ENCODE measurements at places on chromosomes 3 and 15. TPM values are rescaled to one million over a fixed set of nuclear protein-coding genes. Genes with fewer than 3 reads are reported as not detected.

KIF7 gene
- 9.1 TPM for polyA plus RNA-seq

C3orf20 gene
- polyA plus RNA-seq = 0.56 TPM

ADGRG7 gene
- 0.08 TPM for polyA plus RNA-seq

MESP1 gene
- polyA plus RNA-seq = 0.81 TPM

COL7A1 gene
- 13.8 TPM for polyA plus RNA-seq

VIPR1 gene
- polyA plus RNA-seq = 1.6 TPM

STX19 gene
- polyA plus RNA-seq = 0.35 TPM

ATP8B4 gene
- 3.2 TPM for polyA plus RNA-seq

FGF12 gene
- 5.2 TPM for polyA plus RNA-seq

AHSG gene
- polyA plus RNA-seq = 90.9 TPM

WWTR1 gene
- 99.8 TPM for polyA plus RNA-seq

PLAAT1 gene
- polyA plus RNA-seq = 3.3 TPM

DNA sequence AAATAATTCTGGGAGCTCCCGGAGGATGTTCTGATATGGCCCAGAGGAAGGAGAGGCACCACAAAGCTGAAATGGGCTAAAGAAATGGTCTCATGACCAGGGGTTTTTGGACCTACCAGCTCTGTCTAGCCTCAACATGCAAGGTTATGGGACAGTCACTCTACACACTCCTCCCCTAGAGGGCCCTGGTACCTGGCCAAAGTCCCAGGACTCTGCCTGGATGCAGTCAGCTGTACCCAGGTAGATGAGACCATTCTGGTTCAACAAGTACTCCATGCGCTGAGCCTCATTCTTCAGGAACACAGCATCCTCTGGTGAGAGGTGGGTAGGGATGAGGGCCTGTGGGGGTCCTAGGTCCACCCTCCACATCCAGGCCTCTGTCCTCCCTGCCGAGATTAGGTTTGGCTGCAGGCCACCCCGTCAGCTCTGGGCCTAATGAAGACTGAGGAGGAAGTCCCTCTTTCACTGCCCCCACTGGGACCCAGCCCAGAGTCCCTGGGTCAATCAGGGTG, 9.5 kb downstream of the EPB42 start:
- no peak for DNase-seq

DNA sequence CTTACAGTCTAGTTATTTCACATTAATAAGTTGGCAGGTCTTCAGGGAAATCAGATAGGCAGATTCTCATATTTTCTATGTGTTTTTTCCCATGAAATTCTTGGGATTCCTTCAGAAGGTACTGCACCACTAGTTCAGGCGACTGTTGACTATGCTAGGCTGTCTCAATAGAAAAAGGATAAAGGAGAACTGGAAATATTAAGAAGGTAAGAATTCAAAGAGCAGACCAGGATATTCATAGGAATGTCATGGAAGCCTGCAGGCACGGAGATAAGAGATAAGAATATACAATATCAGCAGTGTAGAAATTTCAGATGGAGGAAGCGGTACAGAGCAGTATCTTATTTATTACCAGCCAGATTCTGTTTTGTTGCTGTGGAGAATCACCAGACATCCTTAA, 432.1 kb upstream of the MDFIC2 start:
- DNase-seq = no peak

- no peak for DNase-seq
These were observed 58.8 kb upstream of the GOLGA8B start for GRCh38 chr15:34642247-34642646.

- DNase-seq = no peak
These were observed 12.0 kb upstream of the XXYLT1 start for GRCh38 chr3:195282961-195283360.

DNA sequence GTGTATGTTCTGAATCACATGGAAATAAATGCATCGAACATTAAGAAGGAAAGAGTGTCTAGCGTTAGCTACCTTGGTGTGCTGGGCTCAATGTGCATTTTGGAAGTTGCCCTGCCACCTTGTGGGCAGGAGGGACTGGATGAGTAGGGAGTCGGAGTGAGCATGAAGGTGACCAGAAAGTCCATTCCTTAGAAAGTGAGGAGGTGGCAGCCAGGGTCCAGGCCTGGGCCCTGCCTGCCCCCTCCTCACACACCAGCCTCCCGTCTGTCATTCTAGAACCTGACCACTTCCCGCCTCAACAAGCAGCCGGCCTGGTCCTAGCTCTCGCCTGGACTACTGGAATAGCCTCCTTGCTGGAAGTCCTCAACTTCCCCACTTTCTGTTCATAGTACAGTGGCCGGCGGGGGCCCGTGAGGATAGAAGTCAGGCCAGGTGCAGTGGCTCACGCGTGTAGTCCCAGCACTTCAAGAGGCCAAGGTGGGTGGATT, 10.2 kb upstream of the GATA2 start:
- DNase-seq = no peak

GRCh38 chr15:98771541-98771940, 123.2 kb downstream of the IGF1R start:
- no peak for DNase-seq

- DNase-seq = no peak
These were observed 10.2 kb downstream of the SLCO3A1 start for GRCh38 chr15:91863621-91864255.

GRCh38 chr3:171165499-171165921, 139.0 kb upstream of the SLC2A2 start:
- no peak for DNase-seq

DNA sequence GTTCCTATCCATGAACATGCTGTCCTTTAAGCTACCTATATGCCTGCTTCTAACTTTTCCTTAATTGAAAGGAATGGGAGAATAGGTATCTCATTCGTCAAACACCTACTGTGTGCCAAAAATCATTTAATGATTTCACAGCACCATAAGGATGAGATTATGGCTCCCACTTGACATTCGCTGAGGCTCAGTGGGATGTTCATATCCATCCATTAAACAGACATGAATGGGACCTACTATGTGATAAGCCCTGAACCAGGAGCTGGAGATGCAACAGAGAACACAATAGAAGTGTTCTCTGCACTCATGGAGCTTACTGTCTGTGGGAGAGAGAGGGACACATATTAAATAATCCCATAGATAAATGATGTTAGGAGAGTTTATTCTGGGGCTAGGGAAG, 49.7 kb downstream of the HRH1 start:
- no peak for DNase-seq

- peak; percentile 74 for DNase-seq
These were observed 794 bp downstream of the ARPP19 start for GRCh38 chr15:52567871-52568600.

DNA sequence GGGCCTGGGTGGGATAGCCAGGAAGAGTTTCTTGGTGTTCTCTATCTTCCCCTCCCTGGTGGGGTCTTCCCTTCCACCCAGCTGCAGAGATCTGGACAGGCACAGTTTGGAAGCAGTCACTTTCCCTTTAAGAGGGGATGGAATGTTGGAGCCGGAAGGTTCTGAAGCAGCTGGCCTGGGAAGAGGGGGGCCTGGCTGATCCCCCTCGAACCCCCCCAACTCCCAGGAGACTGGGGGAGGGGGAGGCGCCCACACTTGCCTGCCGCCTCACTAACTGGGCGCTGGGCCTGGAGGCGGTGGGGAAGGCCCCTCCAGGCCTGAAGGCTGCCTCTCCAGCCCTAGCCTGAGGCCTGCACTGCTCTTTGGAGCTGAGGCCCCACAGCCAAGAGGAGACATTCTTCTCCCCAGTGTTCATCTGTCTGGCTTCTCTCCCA, 1.4 kb downstream of the DVL3 start:
- no peak for DNase-seq

- no peak for DNase-seq
These were observed 4.5 kb upstream of the MGA start for GRCh38 chr15:41655716-41656115.

GRCh38 chr3:136516656-136517055, 235.5 kb downstream of the STAG1 start:
- DNase-seq = no peak

DNA sequence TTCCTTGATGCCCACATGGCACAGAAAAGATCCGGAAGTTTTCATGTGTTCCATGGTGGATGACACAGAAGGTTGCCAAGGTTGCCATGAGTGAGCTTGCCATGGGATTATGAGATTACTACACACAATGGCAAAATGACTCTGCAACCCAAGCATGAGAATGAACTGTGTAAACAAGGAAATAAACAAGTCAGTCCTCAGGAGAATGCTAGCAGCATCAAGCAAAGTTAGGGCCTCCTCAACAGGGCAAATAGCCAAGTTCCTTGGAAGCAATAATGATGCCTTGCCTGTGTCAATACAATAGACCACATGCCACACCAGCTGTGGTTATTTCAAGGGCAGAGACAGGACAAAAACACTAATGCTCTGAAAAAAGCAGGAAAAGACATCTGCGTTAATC, 41.8 kb downstream of the AQR start:
- no peak for DNase-seq

DNA sequence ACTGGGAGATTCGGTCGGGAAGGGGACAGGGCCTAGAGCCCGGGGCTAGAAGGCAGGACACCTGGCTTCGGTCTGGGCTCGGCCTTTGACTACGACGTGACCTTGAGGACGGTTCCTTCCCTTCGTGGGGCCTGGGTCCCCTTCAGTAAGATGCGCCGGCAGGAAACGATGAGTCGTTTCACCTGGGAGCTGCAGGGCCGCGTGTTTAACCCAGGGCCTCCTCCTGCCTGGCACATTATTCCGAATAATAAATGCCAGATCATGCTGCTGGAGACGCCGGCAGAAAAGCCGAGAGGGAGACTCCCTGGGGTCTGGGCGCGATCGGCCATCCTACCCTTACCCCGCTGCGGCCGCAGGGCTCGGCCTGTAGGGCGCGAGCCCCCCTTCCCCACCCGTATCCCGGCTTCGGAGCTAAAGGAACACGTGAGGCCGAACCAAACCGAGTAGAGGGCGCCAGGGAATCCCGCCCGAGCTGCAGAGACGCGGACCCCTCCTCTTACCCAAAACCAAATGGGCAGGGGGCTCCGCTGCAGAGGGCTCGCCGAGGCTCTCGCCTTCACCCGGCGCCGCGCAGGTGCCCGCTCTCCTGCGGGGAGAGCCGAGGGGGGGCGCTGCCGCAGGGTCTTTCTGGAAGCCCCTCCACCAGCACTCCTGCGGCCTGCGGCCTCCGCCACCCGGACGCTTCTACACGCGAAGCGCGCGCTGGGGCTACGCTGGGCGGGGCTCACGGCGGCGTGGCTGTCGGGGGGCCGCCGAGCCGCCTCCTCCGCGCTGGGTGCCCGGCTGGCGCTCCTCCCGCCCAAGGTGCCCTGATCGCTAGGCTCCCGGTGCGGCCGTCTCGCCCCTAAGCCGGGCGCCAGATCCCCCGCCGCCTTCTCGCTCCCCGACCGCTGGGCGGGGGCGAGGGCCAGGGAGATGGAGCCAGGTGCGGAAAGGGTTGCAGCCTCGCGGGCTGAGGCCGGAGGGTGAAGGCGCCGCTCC, at the start of gene BDH1:
TSS of gene BDH1 (minus strand) at position 688 of the 981 bp plus-strand sequence. CDS start 9,525 bp downstream, outside the sequence.
- DNase-seq = no peak

DNA sequence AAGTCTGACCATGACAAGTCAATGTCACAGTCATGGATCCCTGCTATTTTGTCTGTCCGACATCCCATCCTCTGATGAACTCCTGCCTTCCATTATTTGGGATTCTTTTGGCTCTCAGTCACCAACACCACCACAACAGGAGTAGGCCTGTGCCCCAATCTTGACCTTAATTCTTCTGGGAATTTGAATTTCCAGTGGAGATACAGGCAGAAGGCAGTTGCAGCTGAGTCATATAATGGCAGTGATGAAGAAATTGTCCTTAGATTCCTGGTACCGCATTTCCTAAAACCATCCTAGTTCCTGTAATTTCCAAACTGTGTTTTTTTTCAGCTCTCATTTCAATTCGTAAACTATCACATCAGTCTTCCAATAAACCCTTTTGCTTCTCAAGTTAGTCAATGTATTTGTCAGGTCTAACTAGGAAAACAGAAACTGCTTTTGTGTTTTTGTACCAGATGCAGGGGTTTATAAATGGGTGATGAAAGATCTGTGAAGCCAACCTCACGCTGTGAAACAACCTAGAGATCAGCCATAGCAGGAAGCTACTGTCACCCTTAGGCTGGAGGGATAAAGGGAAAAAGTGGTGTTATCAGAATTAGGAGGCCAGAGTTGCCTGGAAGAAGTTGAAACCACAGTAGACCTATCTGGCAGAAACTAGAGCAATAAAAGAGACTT, 126.3 kb upstream of the TMEM108 start:
- DNase-seq = no peak

GRCh38 chr3:33385423-33385822, 54.8 kb downstream of the UBP1 start:
- no peak for DNase-seq

GRCh38 chr15:76239786-76240185, 71.5 kb downstream of the ETFA start:
- DNase-seq = no peak

GRCh38 chr3:107561980-107562379, 39.2 kb downstream of the BBX start:
- no peak for DNase-seq

DNA sequence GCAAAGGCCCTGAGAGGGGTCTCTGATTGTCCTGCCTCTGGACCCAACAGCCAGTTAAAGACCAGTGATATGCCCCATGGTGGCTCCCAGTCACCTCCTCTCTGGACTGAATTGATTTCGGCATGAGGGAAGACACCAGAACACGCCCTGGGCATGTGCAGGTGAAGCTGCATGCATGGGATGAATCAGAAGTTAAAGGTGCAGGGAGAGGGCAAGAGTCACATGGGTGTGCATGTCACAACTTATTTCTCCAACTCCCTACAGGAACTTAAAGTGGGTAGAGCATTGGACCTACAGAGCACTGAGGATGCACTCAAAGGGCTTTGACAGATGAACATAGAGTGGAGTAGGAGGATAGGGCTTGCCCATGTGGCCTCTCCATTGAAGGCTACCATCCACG, 16.9 kb upstream of the RHCG start:
- DNase-seq = no peak

DNA sequence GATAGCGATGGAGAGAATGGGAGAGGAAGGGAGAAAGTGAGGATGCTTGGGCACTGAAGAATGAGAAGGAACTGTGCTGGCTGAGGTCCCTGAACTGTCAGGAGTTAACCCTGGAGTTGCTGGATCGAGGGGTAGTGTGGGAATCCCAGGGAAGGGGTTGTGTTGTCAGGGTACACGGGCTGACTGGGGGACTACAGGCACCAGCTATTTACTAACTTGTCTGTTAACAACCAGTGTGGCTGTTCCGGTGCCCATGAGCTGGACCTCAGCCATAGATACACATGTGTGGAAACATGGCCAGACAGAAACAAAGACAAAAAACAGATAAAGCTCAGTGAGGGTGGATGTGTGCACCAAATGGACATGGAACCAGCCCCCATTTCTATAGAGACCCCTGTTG, 55.1 kb downstream of the GASK1A start:
- no peak for DNase-seq

- DNase-seq = no peak
These were observed 60.6 kb downstream of the ALCAM start for GRCh38 chr3:105427332-105427731.

DNA sequence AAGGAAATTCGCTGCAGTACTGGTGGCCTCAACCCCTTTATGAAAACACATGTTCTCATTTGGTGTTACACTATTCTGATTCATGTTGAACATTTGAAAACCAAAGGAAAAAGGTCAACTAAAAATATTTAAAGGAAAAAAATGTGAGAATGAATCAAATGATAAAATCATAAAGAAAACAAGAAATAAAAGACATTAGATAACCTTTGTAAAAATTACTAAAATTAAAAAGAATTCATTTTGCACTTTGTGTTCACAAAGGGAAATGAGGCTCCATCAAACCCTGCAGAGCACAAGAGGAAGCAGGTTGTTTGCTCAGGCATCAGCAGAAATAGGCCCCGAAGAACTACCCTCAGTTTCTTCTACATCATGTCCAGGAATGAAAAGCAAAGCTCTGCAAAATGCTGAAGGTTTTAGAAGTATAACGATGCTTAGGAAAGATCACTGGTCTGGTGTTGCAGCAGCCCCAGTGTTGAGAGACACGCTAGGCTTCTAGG, 41.2 kb downstream of the MAP4 start:
- no peak for DNase-seq

GRCh38 chr15:58139989-58140522, 1.9 kb downstream of the AQP9 start:
- no peak for DNase-seq

Data from left renal cortex interstitium (tissue), 4 donors.